Activated CD4-positive, alpha-beta T cell treated with anti-CD3 and anti-CD28 coated beads for 24 hours (primary cell): ENCODE measurements at places on chromosomes 3 and 15.

GRCh38 chr3:24616110-24616829 lies 121.6 kb upstream of the THRB start:
- no peak for DNase-seq

DNA sequence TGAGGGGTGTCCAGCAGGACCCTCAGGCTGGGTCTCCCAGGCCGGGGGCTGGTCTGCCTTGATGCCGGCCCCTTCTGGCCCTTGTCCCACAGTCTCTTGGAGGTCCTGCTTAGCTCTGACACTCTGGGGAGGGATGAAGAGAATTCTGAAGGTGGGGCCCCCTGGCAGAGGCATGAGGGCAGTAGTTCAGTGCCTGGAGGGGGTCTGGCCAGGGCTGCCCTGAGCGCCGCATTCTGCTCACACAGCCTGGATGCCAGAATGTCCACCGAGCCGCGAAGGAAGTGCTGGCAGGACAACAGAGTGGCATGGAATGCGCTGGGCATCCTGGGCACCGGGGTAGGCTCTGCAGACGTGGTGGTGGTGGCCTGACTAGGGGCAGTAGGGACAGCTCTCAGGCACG lies 55.5 kb downstream of the SMAD6 start:
- DNase-seq = no peak

DNA sequence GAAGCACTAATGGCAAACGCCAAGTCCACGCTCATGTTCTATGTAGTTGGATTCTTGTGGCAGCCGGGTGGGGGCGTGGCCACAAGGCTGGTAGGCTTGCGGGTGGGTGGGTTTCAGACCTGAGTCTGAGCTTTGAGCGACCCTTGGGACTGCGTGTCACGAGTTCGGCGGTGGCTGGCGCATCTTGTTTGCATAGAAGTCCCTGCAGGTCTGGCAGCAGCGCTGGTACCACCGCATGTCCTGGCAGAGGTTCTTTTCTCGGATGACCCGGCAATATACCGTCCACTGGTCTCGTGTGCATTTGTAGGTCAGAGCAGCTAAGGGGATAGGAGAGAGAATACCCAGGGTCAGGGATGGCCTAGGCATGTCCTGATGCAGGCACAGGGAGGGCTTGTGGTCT lies 241.0 kb upstream of the LYSMD4 start:
- no peak for DNase-seq

DNA sequence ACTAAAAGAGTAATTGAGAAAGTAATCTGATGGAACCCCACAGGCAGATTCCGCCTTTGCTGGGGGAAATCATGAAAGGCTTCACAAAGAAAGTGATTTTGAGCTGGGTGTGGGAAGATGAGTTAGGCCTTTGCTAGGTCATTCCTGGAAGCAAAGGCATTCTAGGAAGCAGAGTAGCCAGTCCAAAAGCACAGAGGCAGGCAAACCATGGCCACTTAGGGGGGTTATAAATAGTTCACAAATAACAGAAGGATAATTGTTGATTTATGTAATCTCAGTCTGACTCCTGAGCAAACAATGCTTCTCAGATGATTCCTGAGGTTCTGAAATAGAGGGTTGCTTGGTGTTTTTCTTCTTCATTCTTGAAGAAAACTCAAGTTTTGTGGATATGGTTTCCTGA lies 576.3 kb downstream of the NTRK3 start:
- DNase-seq = no peak

DNA sequence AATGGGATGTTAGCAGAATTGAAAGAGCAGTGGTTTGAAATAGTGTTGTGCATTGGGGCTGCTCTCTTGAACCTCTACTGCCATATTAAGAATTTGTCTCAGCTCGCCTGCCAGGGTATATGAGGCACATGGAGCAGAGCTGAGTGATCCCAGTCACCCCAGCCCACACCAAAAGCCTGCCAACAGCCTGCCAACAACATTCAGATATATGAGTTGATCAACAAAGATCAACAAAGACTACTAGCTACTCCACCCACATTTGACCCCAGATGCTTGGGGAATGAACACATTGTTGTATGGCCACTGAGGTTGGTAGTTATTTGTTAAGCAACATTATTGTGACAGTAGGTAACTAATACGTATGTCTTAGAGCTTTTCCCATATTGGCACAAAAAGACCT lies 570.9 kb upstream of the IL12A start:
- no peak for DNase-seq
